ENCODE measurements at places on chromosomes 4 and X.

GRCh38 chrX:106670631-106671030 lies 55.9 kb upstream of the RNF128 start:
- DNase-seq: no peak

GRCh38 chr4:57124145-57124544 lies 14.0 kb upstream of the IGFBP7 start:
- DNase-seq: no peak

DNA sequence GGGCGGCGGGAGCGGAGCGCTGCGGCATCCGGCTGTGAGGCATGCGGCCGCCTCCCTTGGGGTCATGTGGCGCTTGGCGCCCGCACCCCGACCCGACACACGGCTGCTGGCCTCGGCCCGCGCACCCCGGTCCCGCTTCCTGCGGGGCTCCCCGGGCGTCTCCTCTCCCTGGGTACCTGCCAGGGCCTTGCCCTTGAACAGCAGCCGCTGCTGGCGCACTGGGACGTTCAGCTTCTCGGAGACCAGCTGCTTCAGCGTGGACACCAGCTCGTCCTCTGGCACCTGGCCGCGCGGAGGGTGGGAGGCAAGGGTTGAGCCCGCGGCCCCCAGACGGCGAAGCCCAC lies 391 bp downstream of the UBL4A start:
- DNase-seq: no peak

DNA sequence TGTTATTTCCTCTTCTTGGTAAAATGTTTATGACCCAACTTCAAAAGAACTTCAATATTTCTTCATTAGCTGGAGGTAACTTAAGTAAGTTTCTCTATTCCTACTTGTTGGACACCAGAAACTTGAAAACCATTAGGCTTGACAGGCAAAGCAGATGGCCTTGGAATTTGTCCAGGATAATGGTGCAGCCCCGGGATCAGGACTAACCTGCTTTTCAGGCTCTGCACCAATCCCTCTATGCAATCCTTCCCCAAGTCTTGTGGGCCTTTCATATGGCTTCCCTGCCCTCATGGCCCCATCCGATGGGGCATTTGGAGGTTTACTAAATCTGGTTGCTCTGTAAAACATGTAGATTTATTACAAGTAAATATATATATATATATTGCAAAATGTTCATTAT lies 68.5 kb downstream of the SPINK2 start:
- no peak for DNase-seq

- no peak for DNase-seq
Measured at GRCh38 chr4:18134111-18134510, 112.6 kb upstream of the LCORL start.

DNA sequence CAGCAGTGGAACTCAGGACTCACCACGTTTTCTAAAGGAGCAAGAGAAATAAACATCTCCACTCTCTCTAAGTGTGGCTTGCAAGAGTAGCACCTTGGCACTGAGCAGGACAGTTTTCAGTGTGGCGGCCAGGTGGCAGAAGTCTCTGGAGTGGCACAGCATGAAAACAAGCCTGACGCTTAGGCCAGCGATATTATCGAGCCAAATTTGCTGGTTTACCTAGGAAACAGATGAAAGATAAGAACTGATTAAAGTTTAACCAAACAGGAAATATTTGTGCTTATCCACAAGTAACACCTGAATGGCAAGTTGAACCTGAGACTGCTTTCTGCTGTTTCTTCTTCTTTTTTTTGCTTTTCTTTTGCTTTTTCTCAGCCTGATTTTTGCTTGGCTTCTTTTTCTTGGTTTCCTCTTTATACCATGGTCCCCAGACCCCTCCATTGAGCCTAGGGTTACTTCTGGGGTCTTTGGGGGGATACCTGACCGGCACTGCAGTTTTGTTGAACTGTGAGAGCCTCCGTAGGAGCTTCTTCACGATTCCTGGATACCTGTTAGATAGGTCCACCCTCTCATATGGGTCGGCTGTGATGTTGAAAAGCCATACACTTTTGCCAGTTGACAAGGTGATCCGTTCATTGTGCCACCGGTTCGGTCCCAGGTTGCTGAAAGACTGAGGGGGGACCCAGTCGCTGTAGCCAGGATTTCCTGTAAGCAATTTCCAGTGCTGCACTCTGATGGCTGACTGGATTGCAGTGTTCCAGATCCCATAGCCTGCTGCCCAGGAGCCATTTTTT lies 77.3 kb downstream of the ARSJ start:
- no peak for DNase-seq

- no peak for DNase-seq
Measured at GRCh38 chr4:109321232-109321631, 18.8 kb upstream of the COL25A1 start.

- DNase-seq: no peak
Measured at GRCh38 chrX:1449036-1449822, 3.5 kb downstream of the ASMTL start.

GRCh38 chr4:948936-949300 lies 16.7 kb downstream of the TMEM175 start:
- no peak for DNase-seq

GRCh38 chr4:15765910-15766697 lies 12.0 kb upstream of the CD38 start:
- DNase-seq: no peak

DNA sequence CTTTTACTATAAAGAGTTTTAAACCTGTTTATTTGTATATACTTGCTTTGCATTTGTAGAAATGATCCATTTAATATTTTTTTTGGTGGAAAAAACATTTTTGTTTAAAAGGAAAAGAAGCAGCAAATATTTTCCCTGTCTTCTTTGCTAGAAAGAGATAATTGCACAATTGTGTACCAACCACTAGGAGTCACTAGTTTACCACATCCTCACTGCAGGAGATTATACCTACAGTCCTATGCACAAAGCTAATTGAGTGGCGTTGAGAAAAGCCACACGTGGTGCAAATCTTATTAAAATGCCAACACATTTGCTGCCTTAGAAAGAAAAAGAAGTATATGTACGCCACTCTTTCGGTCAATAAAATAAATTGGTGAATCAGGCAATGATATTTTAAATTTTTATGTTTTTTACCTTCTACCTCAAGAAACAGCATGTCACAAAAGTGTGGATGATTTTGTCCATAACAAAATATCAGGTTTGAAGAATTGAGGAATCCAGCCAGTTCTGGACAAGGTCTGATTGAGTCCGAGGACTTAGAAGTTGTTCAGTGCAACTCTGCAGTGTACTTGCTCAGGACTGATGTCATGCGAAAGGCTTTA lies 102.9 kb downstream of the GRXCR1 start:
- DNase-seq: peak; percentile 1

DNA sequence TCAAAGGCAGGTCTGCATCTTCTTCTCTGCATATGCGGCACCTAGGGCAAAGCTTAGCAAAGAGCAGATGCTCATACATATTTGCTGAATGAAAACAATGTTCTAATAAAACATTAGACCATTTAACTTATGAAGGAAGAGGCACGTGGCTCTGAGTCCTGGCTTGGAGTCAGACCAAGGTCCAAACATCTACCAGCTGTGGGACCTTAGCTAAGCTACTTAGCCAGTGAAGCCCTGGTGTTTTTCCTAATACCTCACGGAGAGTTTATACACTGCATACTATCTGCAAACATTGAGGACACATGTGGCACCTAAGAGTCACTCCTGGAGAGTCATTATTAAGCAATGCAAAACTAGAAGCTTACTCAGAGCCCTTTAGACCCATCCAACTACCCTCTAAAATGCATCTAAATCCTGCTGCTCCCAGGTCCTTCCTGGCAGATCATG lies 9.0 kb downstream of the PDGFC start:
- DNase-seq: no peak

- no peak for DNase-seq
Measured at GRCh38 chr4:64564126-64564525, 154.9 kb upstream of the TECRL start.

- no peak for DNase-seq
Measured at GRCh38 chr4:17715511-17715910, 65.9 kb downstream of the FAM184B start.

- no peak for DNase-seq
Measured at GRCh38 chr4:109912706-109913595, at the start of gene EGF. Gene EGF (plus strand): TSS chr4:109912883. CDS start chr4:109913336, 453 bp downstream.

- no peak for DNase-seq
Measured at GRCh38 chrX:66675541-66675940, 36.7 kb upstream of the EDA2R start.

DNA sequence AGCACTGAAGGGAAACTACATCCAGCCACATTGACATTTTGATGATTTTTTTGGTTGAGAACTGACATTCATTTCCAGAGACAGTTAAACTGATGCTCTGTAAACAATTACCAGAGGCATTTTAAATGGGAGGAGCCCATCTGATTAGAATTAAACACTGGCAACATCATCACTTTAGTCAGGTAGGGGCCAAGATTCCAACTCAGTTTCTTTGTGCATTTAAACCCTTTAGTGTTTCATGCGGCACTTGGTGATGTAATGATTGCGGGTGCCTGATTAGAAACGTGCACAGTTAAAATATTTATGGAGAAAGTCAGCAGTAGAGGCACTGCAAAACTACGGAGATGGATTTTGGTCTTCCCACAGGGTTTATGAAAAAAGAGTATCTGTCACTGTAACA lies 16.1 kb downstream of the TNIP3 start:
- DNase-seq: no peak

DNA sequence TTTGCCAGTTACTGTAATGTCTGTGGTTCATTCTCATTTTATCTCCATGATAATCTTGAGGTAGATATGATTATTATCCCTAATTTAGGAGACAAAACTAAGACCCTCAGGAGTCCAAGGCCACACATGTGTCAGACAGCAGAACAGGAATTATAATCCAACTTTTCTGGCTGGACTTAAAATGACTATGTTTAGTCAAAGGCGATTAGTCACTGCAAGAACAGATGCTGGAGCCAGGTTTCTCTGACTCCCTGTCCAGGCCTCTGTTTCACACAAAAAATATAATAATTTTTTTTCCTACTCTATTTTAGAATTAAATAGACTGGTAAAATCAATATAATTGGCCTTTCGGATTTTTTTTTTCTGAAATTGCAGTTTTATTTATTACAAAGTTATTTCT lies 56.7 kb upstream of the TMEM131L start:
- DNase-seq: no peak

- no peak for DNase-seq
Measured at GRCh38 chr4:38818441-38818976, 13.9 kb upstream of the TLR1 start.

DNA sequence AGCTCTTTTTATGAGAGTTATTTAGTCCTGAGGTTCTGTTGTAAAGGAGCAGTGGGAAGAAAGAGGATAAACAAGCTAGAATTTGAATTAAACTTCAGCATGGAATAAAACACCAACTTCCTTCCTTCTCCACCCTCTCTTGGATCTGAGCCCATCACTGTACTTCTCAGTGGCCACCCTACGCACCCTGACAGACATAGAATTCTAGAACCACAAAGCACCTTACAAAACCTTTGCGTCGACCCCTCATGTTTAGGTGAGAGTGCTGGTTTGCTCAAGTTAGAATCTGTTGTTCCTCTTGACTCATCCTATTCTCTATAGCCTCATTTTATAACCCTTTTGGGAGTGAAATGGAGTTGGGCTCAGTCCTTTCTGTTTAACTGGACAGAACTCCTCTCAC lies 84.6 kb upstream of the RPL34 start:
- no peak for DNase-seq

DNA sequence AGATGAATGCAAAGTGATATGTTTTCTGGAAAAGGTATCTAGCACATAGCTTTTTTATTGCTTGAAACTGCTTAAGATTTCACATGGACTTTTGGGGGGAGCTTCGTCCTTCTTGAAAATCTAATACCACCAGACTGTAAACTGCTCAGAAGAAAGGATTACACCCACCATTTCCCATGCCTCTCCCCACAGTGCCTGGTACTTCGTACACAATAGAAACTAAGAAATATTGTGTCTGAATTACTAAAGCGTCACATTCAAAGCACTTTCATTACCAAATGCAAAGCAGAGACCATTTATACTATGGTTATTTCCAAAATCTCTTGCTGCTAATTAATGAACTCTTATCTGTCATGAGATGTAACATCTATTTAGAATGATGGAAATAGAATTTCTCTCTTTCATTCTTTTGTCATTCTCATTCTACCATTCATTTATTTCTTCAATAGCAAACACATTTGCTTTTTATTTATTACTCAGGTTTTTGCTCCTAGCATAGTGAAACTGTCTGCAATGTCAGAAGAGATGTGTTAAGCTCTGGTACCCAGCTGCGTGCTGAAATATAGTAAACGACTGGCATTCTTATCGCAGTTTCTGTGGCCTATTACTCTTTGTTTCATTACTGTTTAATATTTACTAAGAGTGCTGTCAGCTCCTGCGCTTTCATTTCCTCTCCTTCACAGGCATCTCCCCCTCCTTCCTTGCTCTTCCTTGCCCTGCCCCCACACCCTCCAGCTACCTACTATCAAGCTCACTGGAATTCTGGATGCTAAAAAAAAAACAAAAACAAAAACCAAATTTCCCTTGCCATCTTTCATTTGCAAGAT lies 51.4 kb upstream of the RAPGEF2 start:
- DNase-seq: no peak

DNA sequence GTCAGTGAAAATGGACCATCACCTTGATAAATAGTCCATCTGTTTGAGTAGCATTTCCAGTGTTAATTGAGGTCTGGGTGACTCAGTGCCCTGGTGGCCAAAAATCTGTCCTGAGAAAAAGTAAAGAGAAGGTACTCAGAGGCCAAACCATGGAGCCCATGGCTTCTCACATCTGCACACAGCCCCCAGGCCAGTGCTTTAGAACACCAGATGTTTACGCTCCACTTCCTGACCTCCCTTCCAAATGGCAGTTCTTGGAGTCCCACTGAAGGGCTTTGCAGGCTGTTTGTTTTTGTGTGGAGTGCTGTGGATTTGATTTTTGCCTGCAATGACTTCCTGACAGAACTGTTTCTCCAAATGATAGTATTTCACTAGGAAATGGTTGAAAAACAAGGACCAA lies 60.2 kb upstream of the GPC4 start:
- no peak for DNase-seq

DNA sequence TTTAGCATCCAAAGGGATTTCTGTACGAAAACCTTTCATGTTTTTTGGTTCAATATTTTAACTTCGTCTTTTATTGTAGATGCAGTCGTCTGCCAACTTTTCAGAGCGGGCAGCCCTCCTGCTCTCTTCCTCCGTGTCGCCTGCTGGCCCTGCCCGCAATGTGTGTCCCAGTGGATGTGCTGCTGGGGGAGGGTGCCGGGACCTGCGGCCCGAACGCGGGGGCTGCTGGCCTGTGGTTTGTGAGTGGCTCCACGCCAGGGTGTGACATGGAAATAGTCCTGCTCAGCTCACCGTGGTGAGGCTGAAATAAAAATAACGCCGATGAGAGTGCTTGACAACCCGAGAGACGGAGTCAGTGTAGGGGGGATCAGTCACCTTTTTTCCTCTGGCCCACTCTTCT lies 59.7 kb upstream of the GRPEL1 start:
- no peak for DNase-seq

DNA sequence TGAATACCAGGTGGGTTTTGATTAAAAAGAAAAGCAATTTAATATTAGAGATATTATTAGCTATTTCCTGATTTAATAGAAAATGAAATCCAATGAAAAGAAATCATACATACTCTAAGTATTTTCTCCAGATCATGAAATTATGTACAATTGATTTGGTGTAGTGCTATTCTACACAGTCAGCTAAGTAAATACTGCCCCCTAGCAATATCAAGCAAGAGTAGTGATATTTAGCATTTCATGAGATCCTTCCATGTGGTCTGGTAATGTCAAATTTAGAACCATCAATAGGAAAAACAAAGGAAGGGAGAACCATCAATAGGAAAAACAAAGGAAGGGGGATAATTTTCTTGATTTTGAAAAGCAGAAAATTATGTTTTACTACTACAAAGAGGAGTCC lies 114.6 kb downstream of the TBCK start:
- DNase-seq: no peak

- DNase-seq: no peak
Measured at GRCh38 chr4:167887726-167888125, 204.6 kb upstream of the ANXA10 start.

- DNase-seq: no peak
Measured at GRCh38 chrX:100591256-100592051, 6.7 kb downstream of the TNMD start.
